Forelimb muscle (tissue), 1 donor: ENCODE measurements at places on chromosomes 3 and 15.

DNA sequence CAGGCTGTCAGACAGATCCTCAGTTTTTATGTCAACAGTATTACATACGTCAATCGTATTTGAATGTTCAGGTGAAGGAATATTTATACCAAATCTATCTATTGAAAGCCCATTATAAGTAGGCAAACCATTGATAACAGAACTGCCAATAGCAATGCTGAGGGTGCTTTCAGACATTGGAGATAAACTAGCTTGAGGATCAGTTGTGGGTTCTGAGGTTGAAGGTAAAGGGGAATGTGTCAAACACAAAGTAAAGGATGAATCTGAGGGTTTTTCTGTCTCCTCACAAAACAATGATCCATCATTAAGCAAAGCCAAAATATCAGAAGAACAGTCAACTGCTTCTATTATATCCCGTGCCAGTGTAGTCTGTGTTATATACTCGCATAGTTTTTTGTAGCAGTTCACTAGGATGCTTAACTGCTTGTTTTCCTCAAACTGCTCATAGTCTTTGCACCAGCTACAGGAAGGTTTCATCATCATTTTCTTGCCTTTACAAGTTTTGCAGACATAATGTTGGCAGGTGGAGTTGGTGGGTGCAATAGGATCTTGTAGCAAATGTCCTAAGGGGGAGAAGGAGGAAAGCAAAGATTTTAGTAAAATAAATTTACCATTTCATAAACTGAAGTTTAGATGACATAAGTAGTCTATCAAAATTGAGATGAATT, 43.8 kb downstream of the MSL2 start:
- no peak for DNase-seq

GRCh38 chr3:115553796-115554486, 69.4 kb upstream of the GAP43 start:
- DNase-seq: no peak

DNA sequence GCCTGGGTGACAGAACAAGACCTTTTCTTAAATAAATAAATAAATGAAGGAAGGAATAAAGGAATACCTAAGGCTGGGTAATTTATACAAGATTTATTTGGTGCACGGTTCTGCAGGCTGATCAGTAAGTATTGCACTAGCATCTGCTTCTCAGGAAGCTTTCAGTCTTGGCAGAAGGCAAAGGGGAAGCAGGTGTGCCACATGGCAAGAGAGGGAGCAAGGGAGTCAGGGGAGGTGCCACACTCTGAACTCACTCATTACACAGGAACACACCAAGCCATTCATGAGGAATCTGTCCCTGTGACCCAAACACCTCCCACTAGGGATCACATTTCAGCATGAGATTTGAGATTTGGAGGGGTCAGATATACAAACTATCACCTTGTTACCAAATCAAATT, 56.4 kb downstream of the PRKCI start:
- no peak for DNase-seq

- no peak for DNase-seq
Observed at GRCh38 chr15:79093352-79093935, 2.9 kb upstream of the RASGRF1 start.

DNA sequence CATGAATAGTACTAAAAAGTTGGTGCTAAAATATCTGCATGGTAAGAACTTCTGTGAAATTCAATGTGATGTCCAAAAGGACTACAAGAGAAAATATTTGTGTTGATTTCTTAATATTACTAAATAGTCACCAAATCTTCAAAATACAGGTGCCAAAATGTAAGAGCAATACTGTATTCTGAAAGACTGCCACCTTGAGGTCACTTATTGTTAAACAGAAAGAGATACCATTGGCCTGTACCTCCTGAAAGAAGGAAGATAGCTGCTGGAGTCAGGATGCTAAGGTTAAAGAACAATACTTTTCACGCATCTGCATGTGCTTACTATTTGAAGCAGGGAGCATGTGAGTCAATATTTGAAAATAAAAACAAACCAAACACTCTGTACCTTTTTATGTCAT, 72.0 kb upstream of the LSAMP start:
- DNase-seq: no peak

DNA sequence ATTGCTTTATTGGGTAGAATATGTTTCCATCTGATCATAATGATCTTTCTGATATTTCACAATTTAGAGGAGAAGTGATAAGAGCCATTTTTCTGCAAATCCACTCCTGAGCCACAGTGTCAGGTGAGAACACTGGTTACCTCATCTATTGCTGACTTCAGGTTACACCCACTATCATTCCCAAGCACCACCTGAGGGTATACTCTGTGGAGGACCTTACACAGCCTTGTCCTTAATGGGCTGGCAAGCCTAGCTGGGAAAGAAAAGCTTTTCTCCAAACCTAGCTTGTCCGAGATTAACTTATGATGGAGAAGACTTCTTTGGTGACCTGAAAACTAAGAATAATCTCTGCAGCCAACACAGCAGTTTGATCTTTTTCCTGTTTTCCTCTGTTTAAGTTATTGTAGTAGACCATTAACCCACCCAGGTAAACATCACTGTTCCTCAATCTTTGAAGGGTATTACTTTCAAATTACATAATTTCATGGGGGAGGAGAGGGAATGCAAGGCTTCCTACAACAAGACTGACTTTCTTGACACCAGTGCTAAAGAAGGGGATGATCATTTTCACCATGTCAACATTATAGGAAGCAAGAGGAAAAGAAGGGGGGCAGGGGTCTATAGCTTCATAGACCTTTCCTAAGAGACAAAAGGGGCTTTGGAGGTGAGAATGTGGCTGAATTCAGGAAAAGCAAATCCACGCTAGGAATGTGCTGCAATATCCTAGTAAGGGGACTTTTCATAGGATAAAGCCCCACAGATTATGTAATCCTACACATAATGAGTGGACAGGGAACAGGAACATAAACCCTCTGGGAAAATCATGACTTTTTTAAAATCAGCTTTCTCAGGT, 1.7 kb downstream of the NCEH1 start:
- no peak for DNase-seq

GRCh38 chr3:16769525-16769924, 115.2 kb upstream of the PLCL2 start:
- DNase-seq: no peak

DNA sequence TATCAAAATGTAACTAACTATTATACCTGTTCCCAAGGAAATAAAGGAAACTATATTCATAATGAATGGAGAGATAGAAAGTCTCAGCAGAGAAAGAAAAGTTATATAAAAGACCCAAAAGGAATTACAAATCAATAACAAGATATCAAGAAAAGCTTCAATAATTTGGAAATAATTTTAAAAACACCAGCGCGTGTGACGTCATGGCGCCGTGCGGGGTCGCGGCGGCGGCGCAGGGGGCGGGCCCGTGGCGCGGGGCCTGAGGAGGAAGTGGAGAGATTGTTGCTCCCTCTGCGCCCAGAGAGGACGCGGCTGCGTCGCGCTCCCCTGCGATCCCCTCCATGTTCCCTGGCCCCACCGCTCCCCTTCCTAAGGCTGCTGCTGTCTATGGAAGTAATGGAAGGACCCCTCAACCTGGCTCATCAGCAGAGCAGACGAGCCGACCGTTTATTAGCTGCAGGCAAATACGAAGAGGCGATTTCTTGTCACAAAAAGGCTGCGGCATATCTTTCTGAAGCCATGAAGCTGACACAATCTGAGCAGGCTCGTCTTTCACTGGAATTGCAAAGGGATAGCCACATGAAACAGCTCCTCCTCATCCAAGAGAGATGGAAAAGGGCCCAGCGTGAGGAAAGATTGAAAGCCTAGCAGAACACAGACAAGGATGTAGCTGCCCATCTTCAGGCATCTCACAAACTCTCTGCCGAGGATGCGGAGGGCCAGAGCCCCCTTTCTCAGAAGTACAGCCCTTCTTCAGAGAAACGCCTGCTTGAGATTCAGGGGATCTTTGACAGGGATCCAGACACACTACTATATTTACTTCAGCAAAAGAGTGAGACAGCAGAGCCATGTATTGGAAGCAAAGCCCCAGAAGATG, 4.1 kb downstream of the XCR1 start:
- no peak for DNase-seq

- DNase-seq: no peak
Observed at GRCh38 chr3:174536319-174536718, 322.8 kb upstream of the NAALADL2 start.

DNA sequence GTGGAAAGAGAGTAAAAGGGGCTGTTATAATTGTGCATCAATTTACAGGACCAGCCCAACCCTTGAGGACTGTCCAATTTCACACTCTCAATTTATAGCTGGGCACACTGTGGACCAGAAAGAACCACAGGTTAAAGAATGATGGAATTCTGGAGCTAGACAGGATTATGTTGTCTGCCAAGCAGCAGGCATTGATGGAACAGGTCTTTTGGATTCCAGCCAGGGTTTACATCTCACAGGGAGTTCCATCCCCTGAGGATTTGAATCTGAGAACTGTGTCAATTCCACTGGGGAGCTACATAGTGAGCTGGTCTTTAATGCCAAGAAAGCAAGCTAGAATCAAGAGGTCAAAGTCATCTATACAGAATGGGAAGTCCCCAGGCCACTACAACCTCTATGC, 389.5 kb upstream of the WNT5A start:
- no peak for DNase-seq

GRCh38 chr3:66036586-66037148, 2.1 kb downstream of the MAGI1 start:
- DNase-seq: no peak

- DNase-seq: no peak
Observed at GRCh38 chr15:95175914-95176658, 944.7 kb downstream of the MCTP2 start.

- no peak for DNase-seq
Observed at GRCh38 chr3:37718632-37719031, 143.0 kb upstream of the CTDSPL start.

- DNase-seq: no peak
Observed at GRCh38 chr3:106814231-106814630, 563.0 kb upstream of the CCDC54 start.

DNA sequence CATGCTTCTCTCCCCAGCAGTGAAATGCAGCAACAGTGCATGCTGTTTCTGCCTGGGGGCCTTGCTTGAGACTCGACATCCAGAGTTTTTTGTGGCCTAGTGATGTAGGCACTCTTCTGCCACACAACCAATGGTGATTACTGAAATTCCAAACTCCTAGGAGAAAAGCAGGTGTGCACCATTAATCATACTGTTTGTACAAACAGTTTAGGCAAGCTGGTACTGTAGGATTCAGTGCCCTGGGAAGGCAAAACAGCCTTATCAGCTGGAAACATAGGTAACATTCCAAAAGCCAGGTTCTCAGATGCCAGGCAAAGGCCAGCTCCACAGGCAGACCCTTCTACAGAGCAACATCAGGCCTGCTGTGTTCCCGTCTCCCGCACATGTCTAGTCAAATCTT, 17.5 kb upstream of the RBP1 start:
- DNase-seq: no peak

DNA sequence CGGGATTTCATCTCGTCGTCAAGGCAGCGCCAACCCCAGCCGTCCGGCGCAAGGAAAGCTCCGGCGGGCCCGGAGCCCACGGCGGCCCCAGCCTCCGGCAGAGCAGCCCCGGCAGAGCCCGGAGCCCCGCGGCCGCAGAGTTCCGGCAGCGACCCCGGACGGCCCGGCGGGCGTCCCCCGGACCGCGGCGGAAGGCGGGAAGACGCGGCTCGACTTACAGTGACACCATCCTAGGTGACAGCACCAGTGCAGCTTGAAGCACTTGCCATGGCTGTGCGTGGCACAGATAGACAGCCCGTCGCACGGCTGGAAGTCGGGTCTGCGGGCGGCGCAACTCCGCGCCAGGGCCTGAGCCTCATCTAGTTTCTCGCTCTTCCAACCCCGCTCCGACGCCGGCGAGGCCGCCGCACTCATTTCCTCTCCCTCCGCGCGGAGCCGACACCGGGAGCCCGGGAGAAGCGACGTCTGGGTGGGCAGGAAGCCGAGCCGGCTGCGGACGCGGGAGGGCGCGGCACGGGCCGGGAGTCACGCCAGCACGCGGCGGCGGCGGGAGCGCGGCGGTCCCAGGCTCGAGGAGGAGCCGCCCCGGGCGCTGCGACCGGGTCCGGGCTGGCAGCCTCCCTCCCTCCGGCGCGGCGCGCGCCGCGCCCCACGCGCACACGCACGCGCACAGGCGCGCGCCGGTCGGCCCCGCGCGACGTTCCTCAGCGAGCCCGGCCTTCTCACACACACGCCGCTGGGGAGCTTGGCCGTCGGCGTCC, at the start of gene C3orf70:
Gene C3orf70, minus strand, starts transcription at position 651 of the 761 bp plus-strand sequence. Its CDS starts 237 bp downstream, at position 414.
- DNase-seq: no peak

DNA sequence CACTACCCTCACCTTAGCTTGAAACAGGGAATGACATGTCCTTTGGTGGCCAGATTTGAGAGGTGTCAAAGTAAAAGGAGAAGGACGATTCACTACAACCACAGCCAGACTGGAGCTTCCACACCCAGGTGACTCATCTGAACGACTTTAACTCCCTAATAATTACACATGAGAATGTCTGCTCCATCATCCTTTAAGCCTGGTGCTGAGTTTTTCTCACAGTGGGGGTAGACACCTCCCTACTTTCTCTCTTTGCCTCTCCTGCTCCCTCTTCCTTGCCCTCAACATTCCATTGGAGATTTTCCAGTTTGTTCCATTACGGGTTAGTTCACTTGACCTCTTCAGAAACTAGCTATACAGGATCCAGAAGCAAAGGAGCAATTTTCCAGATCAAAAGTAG, 154.3 kb upstream of the BHLHE40 start:
- no peak for DNase-seq

DNA sequence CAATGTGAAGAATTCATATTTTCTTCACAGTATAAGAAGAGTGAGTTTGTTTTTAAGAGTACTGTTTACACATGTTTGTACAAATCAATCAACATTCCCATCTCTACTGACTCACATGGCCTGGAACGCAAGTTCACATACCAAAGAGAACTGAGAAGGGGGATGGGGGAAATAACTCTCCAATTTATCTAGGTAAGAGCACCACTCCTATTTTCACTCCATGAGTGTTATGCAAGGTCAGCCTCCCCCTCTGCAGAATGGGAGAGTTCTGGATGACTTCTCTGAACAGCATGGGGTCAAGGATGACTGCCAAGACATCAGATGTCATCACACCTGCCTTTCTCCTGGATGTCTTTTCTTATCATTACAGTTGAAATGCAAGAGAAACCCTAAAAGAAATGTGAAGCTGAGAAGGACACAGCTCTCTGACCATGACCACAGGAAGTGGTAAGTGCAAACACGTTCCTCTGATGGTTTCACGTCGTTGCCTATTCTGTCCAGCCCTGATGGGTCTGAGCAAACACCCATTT, 95.2 kb downstream of the SEMA6D start:
- no peak for DNase-seq

GRCh38 chr15:51935466-51936104, 36.0 kb downstream of the LEO1 start:
- DNase-seq: no peak

GRCh38 chr3:21464746-21465145, 286.3 kb downstream of the ZNF385D start:
- no peak for DNase-seq
